ENCODE measurements at places on chromosomes 3 and 15.

- no peak for DNase-seq
These were observed 184.1 kb downstream of the XXYLT1 start for GRCh38 chr3:195086885-195087284.

DNA sequence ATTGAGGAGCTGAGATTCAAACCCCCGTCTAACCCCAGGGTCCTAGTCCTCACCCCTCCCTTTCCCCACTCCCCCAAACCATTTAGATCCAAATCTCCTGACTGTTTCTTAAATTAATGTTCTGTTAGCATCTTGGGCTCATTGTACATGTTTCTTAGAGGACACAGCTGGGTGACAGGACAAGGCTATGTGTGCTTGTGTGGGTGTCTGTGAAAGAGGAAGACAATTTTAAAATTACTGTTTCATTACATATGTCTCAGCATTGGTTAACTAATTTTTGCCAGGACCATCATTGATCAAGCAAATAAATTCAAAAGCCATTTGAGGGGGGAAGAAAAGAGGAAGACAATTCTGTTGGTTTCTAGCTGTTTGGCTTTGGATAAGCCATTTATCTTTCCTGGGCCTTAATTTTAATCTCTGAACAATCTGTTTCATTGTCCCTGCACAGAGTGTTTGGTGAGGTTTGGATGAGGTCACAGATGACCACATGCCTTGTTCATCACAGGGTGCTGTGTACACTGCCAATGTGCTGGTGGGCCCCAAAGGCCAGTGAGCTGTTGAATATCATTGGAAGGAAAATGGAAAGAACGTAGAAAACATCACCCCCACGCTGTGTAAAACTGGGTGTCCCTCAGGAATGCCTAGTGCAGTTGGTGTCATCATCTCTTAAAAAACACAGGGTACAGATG is 51.9 kb downstream of the RPLP1 start:
- DNase-seq, result no peak

DNA sequence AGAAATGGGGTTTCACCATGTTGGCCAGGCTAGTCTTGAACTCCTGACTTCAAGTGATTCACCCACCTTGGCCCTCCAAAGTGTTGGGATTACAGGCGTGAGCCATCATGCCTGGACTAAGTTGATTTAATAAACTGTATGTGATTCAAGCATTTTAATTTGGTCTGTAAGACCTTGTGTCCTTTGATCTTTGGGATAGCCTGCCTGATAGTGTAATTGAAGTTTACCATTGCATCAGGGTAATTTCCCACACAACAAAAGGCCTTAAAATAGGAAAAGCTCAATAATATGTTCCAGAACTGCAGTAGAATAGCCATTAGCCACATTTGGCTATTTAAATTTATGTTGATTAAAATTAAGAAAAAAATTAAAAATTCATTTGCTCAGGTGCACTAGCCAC is 25.2 kb upstream of the DENND6A start:
- DNase-seq, result no peak

- DNase-seq, result no peak
These were observed 253.8 kb upstream of the COL8A1 start for GRCh38 chr3:99384596-99384995.
